ENCODE measurements at places on chromosomes 1 and 21.

- no peak for DNase-seq
These were observed 132.7 kb upstream of the USP24 start for GRCh38 chr1:55347866-55348265.

DNA sequence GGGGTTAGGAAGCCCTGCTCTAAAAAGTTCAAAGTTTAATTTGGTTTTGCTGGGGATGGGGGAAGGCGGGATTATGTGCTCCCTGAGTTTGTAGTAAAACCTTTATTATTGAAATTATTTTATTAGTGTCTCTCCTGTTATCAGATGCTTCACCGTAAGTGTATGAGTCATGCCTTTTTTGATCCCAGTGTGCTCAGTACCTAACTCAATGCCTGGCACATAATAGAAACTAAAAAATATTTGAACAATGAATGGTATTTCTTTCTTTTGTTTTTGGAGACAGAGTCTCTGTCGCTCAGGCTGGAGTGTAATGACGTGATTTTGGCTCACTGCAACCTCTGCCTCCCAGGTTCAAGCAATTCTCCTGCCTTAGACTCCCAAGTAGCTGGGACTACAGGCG lies 6.4 kb downstream of the SNRPE start:
- DNase-seq, result no peak

- no peak for DNase-seq
These were observed 69.7 kb downstream of the CYYR1 start for GRCh38 chr21:26503414-26503813.

DNA sequence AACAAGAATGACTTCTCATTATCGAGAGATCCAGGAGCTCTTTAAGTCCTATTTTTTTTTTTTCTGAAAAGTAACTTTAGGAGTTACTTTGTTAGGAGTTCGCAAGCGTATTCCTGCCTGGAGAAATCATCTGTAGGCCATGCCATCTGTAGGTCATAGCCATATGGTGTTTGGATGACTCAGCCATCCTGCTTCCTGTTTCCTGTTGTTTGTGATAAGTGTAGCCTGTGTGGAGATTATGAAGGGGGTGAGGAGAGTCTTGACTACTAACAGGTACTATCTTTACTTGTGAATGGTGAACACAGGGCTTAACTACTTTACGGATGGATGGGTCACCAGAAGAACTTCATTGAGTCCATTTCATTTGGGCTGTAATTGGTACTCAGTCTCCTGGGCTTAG lies 327.2 kb downstream of the PTPRU start:
- DNase-seq, result no peak

GRCh38 chr1:160353223-160353622 lies 10.0 kb downstream of the NCSTN start:
- no peak for DNase-seq

- DNase-seq, result no peak
These were observed 89.4 kb downstream of the DTL start for GRCh38 chr1:212124690-212125582.

GRCh38 chr21:28636752-28637691 lies 355.7 kb downstream of the LTN1 start:
- DNase-seq, result no peak

DNA sequence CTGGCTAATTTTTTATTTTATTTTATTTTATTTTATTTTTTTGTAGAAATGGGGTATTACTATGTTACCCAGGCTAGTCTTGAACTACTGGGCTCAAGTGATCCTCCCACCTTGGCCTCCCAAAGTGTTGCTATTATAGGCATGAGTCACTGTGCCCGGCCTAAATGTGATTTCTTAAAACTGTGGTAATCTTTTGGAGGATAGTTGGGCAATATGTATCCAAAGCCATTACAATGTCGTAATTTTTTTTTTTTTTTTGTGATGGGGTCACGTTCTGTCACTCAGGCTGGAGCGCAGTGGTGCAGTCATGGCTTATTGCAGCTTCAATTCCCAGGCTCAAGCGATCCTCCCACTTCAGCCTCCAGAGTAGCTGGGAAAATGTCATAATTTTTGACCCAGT lies 14.2 kb downstream of the ETV3L start:
- no peak for DNase-seq

GRCh38 chr1:157776971-157777391 lies at the start of gene FCRL2:
FCRL2 (minus strand) TSS chr1:157777132; CDS start chr1:157777073, 59 bp downstream.
- DNase-seq, result no peak

DNA sequence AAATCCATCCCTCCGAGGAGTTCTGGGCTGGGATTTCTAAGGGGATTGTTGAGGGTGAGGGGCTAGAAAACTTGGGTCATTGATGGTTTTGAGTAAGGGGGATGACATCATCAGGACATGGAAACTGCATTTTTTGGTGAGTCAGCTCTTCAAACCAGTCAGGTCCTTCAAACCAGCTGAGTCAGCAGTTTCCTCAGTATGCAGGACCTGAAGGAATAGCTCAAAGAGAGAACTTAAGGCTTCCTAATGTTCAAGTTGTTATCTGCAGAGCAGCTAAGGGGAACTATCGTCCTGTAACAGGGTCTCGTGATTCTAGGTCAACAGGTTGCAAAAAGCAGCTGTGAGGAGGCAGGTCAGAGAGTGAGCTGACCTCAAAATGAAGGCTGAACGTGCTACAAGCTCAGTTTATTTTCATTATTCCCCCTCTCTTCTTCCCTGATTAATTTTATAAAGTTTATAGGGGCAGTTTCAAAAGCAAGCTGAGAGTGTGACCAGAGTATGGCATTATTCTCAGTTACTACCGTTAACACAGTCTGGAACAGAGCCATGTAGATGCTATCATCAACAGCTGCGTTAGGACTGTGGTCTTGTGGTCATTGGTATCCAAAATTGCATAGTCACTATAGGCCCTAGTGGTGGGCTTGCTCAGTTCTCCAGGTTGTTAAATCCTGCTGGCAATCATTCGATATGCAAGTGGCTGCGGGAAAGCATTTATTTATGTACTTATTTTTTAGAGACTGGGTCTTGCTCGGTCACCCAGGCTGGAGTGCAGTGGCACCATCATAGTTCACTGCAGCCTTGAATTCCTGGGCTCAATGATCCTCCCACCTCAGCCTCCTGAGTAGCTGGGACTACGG lies 10.7 kb upstream of the SDC3 start:
- no peak for DNase-seq
